ENCODE measurements at places on chromosomes 2 and 18. TPM values are rescaled to one million over a fixed set of nuclear protein-coding genes. Genes with fewer than 3 reads are reported as not detected.

GRCh38 chr2:19607400-19607799 is 249.0 kb upstream of the OSR1 start:
- no peak for DNase-seq

Gene KLHL41
- polyA plus RNA-seq: not detected

Gene REG3G
- polyA plus RNA-seq: not detected

Gene SLC16A14
- polyA plus RNA-seq: not detected

- DNase-seq: no peak
These were observed 487.4 kb upstream of the ZEB2 start for GRCh38 chr2:145007093-145007959.

DNA sequence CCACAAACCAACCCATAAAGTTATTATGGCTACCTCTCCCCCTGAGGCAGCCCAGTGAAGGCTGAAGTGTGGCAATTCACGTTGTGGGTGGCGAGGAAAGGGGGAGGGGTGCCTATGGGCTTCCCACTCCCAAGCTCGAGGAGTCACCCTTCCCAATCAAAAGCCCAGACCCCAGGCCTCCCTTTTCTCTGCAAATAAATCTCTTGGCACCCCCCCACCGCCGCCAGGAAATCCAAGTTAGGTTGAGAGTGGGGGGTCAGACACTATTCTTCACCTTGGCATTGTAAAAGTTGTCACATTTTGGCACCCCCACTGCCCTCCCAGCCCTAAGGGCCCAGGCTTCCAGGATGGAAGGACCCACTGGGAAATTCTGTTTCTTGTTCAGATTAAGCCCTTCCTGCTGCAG is 6.9 kb downstream of the ANKRD53 start:
- DNase-seq: no peak

DNA sequence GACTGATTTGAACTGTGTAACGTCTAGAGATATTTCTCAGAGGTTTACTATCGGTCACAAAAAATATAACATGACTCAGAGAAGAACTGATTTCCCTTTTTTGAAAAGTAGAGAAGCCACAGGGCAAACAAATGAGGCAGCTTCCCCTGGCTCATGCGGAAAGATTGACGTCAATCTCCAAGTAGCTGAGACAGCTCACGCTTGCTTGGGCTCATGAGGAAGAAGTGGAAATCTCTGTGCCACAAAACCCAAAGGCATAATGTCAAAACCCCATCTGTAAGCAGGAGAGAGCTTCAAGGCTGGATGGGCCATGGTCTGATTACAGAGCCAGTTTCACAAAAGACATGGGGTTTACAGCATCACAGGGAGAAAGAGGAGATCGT is 188.1 kb downstream of the ARL4C start:
- peak; percentile 80 for DNase-seq

- DNase-seq: no peak
These were observed 290.8 kb downstream of the ALPK2 start for GRCh38 chr18:58338141-58338540.

DNA sequence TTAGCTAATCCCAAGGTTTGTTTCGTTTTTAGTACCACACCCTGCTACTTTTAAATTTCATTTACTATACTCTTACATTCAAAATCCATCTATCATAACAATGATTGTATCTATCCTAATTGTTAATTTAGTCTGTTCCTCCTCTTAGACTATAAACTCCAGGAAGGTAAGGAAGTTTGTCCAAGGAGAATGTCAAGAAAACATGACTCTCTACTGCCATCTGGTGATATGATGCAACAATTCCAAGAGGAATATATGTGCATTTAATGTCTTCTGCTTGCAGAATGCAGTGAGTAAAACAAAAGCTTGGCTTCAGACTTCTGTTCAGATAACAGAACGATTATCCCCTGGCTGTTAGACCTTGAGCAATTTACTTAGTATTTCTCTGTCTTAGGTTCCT is 1267.1 kb downstream of the LRP1B start:
- DNase-seq: no peak

Gene POTEI
- not detected for polyA plus RNA-seq

GRCh38 chr2:33086400-33087015 is 139.8 kb downstream of the LTBP1 start:
- DNase-seq: no peak
